ENCODE measurements at places on chromosomes 5 and 9. TPM values are rescaled to one million over a fixed set of nuclear protein-coding genes. Genes with fewer than 3 reads are reported as not detected.

Gene PRR16
- total RNA-seq, result 4.5 TPM

Gene ITK
- 43.8 TPM for total RNA-seq

Gene CCNH
- total RNA-seq, result 188 TPM

Gene MYORG
- total RNA-seq, result 1.5 TPM

Gene PCDHB13
- total RNA-seq, result 4.4 TPM

Gene SLC28A3
- 1.2 TPM for total RNA-seq

GRCh38 chr5:154756009-154756867 is 1.1 kb downstream of the LARP1 start:
- H3K4me3 ChIP-seq, result peak overlapping the region; percentile 100
- H3K36me3 ChIP-seq, result no peaks in the 10 kb centered on the region
- H3K27ac ChIP-seq, result peak overlapping the region; percentile 97
- DNase-seq, result peak; percentile 91
- peaks cover 52% of the 10 kb centered on the region for H3K4me1 ChIP-seq

- no peaks in the 10 kb centered on the region for H3K4me1 ChIP-seq
- H3K27me3 ChIP-seq, result no peaks in the 10 kb centered on the region
- H3K36me3 ChIP-seq, result no peaks in the 10 kb centered on the region
- H3K4me3 ChIP-seq, result no peak overlapping the region
- no peak overlapping the region for H3K27ac ChIP-seq
- DNase-seq, result no peak
Measured at GRCh38 chr9:87469793-87470465, 27.7 kb upstream of the DAPK1 start.

GRCh38 chr5:53151713-53152458 is 42.3 kb upstream of the MOCS2 start:
- DNase-seq, result no peak
- H3K4me3 ChIP-seq, result no peak overlapping the region
- H3K4me1 ChIP-seq, result no peaks in the 10 kb centered on the region
- no peaks in the 10 kb centered on the region for H3K36me3 ChIP-seq

DNA sequence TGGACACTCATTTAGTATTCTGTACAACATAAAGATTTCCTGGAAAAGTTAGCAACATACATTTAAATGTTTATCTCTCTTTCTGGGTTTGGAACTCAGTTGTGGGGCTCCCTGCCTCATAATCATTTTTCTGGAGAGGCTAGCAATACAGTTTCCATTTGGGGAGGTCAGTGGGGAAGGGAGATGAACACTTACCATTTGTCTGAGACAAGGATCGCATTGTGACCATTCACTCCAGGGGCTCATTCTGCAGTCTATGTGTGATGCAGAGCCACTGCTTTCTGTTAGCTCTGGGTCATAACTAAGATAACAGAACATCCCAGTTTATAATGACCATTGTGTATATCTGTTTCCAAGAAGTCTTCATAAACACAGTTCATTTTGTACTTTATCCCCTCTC is 22.4 kb downstream of the C9 start:
- H3K4me3 ChIP-seq, result no peak overlapping the region
- DNase-seq, result no peak
- H3K4me1 ChIP-seq, result no peaks in the 10 kb centered on the region
- no peaks in the 10 kb centered on the region for H3K36me3 ChIP-seq

- H3K4me1 ChIP-seq, result no peaks in the 10 kb centered on the region
- H3K27ac ChIP-seq, result no peak overlapping the region
- no peaks in the 10 kb centered on the region for H3K36me3 ChIP-seq
- DNase-seq, result no peak
Measured at GRCh38 chr9:116081435-116082115, 72.0 kb upstream of the PAPPA start.

DNA sequence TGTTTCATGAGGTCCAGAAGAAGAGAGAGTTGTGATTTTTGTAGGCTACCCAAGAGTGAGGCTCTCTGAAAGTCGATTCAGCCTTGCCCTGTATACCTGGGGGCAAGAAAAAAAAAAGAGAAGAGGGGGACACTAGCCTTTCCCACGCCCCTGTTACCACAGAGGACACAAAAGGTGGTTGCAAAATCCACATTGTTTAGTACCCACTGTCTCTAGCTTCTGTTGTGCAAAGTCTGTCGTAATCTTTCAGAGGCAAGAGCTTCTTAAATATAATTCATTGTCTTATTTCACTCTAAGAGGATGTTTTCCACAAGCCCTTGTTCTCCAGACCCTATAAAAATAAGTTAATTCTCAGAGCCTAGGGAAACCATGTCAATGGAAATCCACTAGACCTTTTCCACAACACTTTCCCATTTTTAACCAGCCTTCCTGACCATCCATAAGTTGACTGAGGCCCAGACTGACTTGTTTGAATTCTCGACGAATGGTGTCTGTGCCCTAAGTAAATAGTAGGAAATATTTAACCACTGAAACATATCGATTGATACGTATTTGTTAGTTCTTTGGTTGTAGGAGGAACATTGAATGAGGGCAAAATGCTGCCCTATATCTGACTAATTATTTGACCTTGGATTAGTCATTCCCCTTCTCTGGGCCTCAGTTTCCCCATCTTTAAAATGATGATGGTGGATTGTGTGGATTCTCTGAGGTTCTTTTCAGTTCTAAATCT is 182.7 kb downstream of the PAPPA start:
- no peak overlapping the region for H3K4me3 ChIP-seq
- no peaks in the 10 kb centered on the region for H3K4me1 ChIP-seq
- H3K36me3 ChIP-seq, result no peaks in the 10 kb centered on the region
- no peaks in the 10 kb centered on the region for H3K27me3 ChIP-seq

DNA sequence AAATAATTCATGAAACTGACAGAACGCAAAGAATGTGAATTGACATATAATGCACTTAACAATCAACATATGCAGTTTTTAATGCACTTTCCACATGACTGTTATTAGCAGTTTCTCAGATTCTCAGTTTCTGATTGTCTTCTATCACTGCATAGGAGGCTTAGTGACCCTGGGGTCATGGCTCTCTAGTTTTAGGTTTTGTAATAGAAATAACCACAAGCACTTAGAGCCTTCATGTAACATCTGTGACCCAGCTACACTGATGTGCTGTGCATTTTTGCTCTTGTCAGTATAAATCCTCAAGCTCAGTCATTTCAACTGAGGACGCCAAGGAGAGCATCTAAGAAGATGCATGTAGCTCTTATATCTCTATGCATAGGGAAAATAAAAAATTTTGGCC is 163.1 kb upstream of the IZUMO3 start:
- H3K4me3 ChIP-seq, result no peak overlapping the region
- H3K27me3 ChIP-seq, result no peaks in the 10 kb centered on the region
- H3K27ac ChIP-seq, result no peak overlapping the region
- H3K36me3 ChIP-seq, result no peaks in the 10 kb centered on the region
- no peak for DNase-seq
- H3K4me1 ChIP-seq, result no peaks in the 10 kb centered on the region

- peaks cover 32% of the 10 kb centered on the region for H3K4me1 ChIP-seq
- DNase-seq, result peak; percentile 88
- peak overlapping the region; percentile 58 for H3K27ac ChIP-seq
Measured at GRCh38 chr9:134243778-134244467, 79.6 kb upstream of the RNU6ATAC start.

- H3K27ac ChIP-seq, result no peak overlapping the region
- H3K36me3 ChIP-seq, result no peaks in the 10 kb centered on the region
- no peak for DNase-seq
Measured at GRCh38 chr9:7841831-7842230, 42.3 kb upstream of the DMAC1 start.

- H3K27ac ChIP-seq, result no peak overlapping the region
- no peaks in the 10 kb centered on the region for H3K4me1 ChIP-seq
- H3K36me3 ChIP-seq, result no peaks in the 10 kb centered on the region
- no peaks in the 10 kb centered on the region for H3K27me3 ChIP-seq
Measured at GRCh38 chr5:125083981-125084380, 337.5 kb upstream of the ZNF608 start.

DNA sequence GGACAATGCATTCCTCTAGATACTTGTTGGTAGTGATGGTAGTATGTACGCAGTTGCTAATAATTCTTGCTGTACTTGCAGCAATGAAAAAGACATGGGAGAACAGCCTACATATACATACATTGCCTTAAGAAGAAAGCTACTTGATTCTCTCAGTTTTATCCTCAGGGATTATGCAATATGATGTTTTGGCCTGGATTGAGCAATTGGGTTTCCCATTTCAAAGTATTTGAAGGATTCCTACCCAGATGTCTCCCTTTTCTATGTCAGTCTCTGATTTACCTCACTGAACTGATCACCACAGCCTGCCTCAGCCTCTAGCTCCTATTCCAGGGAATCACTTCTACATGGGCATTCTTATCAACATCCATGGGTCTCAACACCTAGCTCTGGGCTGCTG is 210.1 kb upstream of the CDH10 start:
- H3K27me3 ChIP-seq, result no peaks in the 10 kb centered on the region
- H3K36me3 ChIP-seq, result no peaks in the 10 kb centered on the region
- H3K4me3 ChIP-seq, result no peak overlapping the region
- DNase-seq, result no peak

DNA sequence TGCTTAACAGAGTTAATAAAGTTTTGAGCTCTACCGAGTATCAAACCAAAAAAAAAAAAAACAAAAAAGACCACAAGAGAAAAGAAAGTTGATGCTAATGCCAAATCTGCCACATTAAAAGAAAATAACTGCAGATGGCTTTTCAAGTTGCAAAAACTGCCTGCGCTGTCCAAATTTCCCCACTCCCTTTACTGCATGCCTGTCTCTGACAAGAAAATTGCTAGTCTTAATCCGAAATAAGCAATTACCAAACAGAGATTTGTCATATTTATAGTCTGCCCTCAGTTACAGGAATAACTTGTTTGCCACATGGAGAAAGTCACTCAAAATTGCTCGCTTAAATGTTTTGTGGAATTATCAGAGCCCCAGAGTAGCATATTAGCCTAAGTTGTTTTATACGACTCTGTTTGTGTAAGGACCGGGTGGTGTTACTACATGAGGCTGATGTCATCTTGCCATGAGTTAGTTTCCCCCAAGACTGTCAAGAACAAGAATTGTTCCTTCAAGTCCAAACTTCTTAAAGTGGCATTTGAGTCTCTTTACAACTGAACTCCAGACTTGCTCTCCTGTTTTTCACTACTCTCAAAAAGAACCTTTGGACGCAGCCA is 160.9 kb downstream of the CEP120 start:
- no peak for DNase-seq
- H3K36me3 ChIP-seq, result no peaks in the 10 kb centered on the region
- no peaks in the 10 kb centered on the region for H3K4me1 ChIP-seq
- H3K27ac ChIP-seq, result no peak overlapping the region
- H3K27me3 ChIP-seq, result no peaks in the 10 kb centered on the region
- H3K4me3 ChIP-seq, result no peak overlapping the region

- H3K27me3 ChIP-seq, result no peaks in the 10 kb centered on the region
- H3K4me1 ChIP-seq, result no peaks in the 10 kb centered on the region
- H3K27ac ChIP-seq, result no peak overlapping the region
- H3K4me3 ChIP-seq, result no peak overlapping the region
- no peaks in the 10 kb centered on the region for H3K36me3 ChIP-seq
Measured at GRCh38 chr5:52620315-52620714, 167.4 kb upstream of the ITGA1 start.

DNA sequence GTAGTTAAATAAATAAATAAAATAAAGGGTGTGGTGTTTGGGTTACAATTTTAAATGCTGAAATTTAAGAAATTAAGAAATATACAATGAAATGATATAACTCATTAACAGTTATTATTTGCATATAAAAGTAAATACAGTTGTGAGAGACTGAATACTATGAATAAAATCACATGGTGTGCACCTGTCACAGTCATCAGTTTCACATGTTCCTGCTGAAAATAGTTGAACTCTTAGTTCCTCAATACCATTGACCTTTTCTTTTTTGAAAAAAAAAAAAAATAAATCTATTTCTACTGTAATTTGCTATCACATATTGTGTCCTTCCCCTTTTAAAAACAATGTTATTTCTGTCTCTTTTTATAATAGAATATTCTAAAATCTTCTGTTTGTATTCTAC is 130.9 kb upstream of the CHD1 start:
- no peak overlapping the region for H3K27ac ChIP-seq
- no peaks in the 10 kb centered on the region for H3K27me3 ChIP-seq
- H3K36me3 ChIP-seq, result no peaks in the 10 kb centered on the region

- peak overlapping the region; percentile 7 for H3K27ac ChIP-seq
- H3K27me3 ChIP-seq, result no peaks in the 10 kb centered on the region
- no peak for DNase-seq
- H3K4me3 ChIP-seq, result no peak overlapping the region
Measured at GRCh38 chr5:80629281-80629680, 25.2 kb upstream of the MSH3 start.

GRCh38 chr5:42953041-42953440 is 87.1 kb downstream of the ANXA2R start:
- peaks cover 14% of the 10 kb centered on the region for H3K27me3 ChIP-seq
- DNase-seq, result no peak
- no peak overlapping the region for H3K27ac ChIP-seq
- peaks cover 48% of the 10 kb centered on the region for H3K4me1 ChIP-seq

DNA sequence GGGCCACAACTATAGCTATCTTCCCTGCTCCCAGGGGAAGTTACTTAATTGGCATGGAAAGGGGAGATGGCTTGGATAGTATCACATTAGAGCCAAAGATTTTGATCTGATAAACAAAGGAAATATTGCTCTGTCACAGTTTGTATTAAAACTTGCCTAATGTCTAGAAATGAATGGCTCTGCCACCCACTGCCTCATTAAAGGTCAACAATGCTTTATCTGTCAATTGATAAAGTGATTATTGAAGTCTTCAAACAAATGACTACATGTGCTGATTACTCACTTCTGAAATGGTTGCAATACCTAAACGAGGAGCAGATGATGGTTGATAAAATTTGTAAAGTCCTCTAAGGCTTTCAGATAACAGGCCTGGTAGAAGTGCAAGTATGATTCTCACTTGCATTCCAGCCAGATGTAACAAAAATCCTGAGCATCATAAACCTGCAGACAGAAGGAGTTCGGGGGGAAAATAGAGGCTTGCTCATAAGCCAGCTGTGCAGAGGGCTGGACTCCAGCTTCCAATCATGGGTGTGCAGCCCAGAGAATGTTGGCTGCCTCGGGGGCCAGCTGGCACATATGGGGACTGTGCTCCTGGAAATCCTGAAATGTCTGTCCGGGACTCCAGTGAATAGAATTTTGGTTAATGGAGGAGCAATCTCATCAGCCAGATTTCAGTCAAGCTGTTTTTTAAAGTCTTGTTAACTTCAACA is 200.5 kb upstream of the SLC27A6 start:
- no peaks in the 10 kb centered on the region for H3K27me3 ChIP-seq
- H3K4me1 ChIP-seq, result no peaks in the 10 kb centered on the region
- H3K27ac ChIP-seq, result no peak overlapping the region
- no peak for DNase-seq
